Stimulated activated CD4-positive, alpha-beta T cell treated with anti-CD3 and anti-CD28 coated beads, Interleukin-4, amount 100 ng/mL, for 1 hour (primary cell): ENCODE measurements at places on chromosomes 3 and 15.

- DNase-seq: no peak
Measured at GRCh38 chr3:195450731-195451229, 8.0 kb upstream of the ACAP2 start.

- DNase-seq: no peak
Measured at GRCh38 chr3:71429597-71429988, 153.9 kb downstream of the FOXP1 start.

- no peak for DNase-seq
Measured at GRCh38 chr15:68186671-68187397, 18.3 kb downstream of the CALML4 start.

DNA sequence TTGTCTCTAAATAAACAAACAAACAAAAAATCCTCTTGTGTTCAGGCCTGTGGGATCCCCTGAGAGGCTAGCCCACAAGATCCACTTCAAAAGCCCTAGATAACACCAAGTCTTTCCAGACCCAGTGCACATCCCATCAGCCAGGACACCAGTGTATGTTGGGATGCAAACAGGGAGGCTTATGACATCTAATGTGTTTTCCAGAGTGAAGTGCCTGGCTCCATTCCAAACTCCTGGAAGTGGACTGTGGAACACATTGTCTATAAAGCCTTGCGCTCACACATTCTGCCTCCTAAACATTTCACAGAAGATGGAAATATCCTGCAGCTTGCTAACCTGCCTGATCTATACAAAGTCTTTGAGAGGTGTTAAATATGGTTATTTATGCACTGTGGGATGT is 57.0 kb downstream of the MLH1 start:
- no peak for DNase-seq

DNA sequence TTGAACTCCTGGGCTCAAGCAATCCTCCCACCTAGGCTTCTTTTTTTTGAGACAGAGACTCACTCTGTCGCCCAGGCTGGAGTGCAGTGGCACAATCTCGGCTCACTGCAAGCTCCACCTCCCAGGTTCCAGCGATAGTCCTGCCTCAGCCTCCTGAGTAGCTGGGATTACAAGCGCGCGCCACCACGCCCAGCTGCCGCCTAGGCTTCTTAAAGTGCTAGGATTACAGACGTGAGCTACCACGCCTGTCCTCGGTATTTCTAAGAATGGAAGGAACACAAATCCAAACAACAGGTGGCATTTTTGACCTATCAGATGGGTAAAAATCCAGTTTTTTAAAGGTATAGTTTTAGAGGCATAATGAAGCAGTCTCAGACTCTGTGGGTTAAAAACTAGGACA is 113.8 kb downstream of the ANP32A start:
- no peak for DNase-seq

GRCh38 chr3:26963361-26963743 is 340.8 kb downstream of the LRRC3B start:
- DNase-seq: no peak

GRCh38 chr3:85627932-85628331 is 669.1 kb downstream of the CADM2 start:
- DNase-seq: no peak

GRCh38 chr15:83016906-83017305 is 5.5 kb upstream of the C15orf40 start:
- DNase-seq: no peak

DNA sequence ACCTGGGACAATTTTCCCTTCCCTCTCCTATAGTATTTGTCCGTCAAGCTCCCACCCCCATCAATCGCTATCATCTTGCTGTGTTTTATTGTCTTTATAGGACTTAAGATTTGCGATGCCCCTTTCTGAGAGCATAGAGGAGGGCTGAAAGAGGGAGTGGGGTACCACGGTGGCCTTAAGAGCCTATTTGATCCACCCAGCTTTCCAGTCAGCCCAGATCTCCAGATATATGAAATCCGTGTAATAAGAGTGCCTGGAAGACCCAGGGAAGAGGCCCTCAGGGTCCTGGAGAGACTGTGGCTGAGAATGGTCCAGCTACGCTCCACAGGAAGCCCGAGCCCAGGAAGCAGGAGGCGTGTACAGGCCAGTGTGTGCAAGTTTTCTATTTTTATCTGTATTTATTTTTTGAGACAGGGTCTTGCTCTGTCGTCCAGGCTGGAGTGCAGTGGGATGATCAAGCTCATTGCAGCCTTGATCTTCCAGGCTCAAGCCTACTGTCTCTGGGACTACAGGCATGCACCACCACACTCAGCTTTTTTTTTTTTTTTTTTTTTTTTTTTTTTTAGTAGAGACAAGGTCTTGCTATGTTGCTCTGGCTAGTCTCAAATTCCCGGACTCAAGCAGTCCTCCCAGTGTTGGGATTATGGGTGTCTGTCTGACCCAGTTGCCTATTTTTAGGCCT is 964 bp upstream of the NCKIPSD start:
- DNase-seq: no peak

GRCh38 chr15:88580532-88580931 is 34.1 kb upstream of the DET1 start:
- no peak for DNase-seq
